ENCODE measurements at places on chromosomes 16 and 17.

- no peak for DNase-seq
These were observed 30.4 kb downstream of the CACNG1 start for GRCh38 chr17:67074781-67075180.

- DNase-seq = no peak
These were observed 218.8 kb downstream of the C16orf95 start for GRCh38 chr16:87098361-87098760.

DNA sequence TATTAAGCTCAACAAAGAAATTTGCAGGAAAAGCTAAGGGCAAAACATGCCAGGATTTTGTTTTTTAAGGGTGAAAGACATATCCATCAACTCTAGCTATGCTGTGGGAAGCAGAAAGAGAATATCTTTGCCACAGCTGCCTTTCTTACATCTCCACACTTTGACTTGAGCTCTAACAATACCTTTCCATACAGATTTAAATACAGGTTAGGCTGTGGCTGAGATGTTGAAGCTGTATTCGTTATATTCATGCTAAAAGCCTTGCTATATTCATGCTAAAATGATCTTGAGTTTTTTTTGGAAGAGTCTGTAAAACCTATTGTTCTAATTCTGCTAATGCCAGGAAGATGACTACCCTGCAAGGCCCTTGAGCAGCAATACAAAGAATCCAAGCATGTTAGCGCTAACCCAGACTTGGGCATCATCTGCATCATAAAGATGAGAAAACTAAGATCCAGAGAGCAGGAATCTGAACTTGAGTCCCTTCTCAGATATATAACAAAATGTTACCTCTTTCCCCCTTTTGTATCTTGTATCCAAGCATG lies 204.8 kb upstream of the C17orf78 start:
- DNase-seq = no peak

GRCh38 chr16:724188-725040 lies 1.8 kb downstream of the CCDC78 start:
- no peak for DNase-seq

DNA sequence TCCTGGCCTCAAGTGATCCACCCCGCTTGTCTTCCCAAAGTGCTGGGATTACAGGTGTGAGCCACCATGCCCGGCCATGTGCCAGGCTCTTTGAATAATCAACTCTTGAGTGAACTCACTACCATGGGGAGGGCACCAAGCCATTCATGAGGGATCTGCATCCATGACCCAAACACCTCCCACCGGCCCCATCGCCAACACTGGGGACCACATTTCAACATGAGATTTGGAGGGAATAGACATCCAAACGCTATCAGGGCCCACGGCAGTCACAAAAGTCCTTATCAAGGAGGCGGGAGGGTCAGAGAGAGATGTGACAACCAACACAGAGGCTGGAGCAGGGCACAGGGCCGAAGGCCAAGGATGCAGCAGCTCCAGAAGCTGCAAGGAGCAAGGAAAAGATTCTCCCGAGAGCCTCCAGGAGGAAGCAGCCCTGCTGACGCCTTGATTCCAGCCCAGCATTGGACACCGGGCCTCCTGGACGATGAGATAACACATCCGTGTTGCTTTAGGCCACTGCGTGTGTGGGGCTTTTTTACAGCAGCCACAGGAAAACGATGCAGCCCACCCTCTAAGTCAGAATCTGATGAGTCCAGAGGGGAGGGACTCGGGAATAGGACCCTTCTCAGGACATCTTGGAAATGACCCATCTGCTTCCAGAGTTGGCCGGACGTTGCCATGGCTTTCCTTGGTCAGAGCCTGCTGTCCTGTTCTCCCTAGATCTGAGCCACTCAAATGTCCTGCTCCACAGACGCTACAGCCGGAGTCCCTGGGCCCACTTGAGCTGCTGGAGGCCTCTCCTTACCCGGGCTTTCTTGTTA lies 47.3 kb upstream of the CMIP start:
- DNase-seq = no peak

- no peak for DNase-seq
These were observed 19.7 kb upstream of the NDUFAB1 start for GRCh38 chr16:23615805-23616204.

- no peak for DNase-seq
These were observed 11.3 kb upstream of the RASD1 start for GRCh38 chr17:17507465-17508011.

GRCh38 chr16:10828851-10829366 lies 10.3 kb upstream of the TVP23A start:
- DNase-seq = peak; percentile 53

GRCh38 chr17:7654832-7655540 lies 4.3 kb downstream of the ATP1B2 start:
- DNase-seq = no peak

DNA sequence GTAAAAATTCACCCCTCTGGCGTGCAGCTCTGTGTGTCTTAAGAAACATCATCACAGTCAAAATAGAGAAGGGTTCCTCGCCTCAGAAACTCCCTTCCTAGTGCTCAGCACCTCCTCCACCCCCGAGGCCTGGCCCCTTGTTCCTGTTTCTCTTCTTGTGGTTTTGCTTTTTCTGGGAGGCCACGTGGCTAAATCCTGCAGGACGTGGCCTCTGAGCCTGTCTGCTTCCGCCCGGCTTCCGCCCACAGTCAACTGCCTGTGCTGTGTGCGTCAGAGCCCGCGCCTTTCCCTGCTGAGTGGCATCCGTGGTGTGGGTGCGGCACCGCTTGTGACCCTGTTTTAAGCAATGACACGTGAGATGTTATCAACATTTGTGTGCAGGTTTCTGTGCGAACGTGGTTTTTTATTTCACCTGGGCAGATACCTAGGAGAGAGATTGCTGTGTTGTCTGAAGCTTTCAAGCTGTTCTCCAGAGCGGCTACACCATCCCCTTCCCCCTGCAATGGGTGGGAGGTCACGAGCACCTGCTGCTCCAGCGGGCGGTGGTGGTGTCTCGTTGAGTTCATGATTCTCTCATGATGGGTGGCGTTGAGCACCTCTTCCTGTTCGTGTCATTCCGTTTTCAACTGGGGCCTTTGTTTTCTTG lies 21.7 kb downstream of the ACSF3 start:
- DNase-seq = no peak

- DNase-seq = peak; percentile 77
These were observed at the start of gene CNTNAP1 for GRCh38 chr17:42681976-42682721. Gene CNTNAP1 (plus strand): TSS chr17:42682531. CDS start chr17:42682830, 299 bp downstream.

DNA sequence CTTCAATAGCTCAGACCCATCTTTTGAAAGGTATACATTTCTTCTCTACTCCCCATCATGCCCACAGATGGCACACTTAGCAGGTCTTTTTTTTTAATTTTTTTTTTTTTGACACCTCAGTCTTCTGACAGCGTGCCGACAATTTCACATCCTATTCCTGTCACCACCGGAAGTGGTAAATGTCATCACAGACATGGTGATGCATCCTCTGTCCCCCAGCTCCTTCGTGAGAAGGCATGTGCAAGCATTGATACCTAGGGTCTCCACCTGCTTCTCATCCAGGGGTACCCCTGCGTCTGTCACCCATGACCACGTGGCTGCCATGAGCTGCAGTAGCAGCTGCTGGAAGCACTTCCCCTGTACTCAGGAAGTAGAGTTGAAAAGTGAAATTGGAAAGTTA lies 35.6 kb downstream of the ELAC2 start:
- no peak for DNase-seq

DNA sequence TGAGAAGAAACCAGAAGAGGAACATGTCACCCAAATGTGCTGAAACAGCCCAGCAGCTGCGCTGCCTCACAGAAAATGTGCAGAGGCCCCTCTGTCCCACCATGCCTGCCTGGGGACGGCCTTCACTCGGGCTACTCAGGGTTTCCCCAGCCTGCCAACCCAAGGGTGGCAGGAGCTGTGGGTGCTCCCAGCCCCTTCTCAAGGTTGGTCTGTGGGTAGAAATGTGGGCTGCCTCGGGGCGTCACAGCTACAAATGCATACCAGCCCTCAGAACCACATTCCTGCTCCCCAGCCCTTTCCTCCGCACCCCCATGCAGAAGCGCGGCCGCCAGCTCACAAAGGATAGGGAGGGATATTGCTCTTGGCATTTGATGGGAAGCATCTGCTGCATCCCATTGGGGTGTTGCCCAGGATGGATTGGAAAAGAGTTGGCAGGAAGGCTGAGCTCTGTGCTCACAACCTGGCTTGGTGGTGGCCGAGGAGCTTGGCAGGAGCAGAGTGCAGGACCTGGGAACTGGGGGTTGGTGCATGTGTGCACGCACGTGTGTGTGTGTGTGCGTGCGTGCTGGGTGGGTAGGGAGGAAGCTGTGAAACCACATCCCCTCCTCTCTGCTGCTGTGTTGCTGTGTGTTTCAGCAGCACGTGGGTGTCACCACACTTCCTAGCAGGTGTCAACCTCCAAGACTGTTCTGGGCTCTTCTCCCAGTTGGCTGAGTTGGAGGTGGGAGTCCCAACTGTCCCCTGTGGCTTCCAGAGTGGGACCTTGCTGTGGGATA lies 304.4 kb downstream of the SEC14L1 start:
- DNase-seq = no peak

GRCh38 chr17:66523378-66524200 lies 221.2 kb downstream of the PRKCA start:
- no peak for DNase-seq

DNA sequence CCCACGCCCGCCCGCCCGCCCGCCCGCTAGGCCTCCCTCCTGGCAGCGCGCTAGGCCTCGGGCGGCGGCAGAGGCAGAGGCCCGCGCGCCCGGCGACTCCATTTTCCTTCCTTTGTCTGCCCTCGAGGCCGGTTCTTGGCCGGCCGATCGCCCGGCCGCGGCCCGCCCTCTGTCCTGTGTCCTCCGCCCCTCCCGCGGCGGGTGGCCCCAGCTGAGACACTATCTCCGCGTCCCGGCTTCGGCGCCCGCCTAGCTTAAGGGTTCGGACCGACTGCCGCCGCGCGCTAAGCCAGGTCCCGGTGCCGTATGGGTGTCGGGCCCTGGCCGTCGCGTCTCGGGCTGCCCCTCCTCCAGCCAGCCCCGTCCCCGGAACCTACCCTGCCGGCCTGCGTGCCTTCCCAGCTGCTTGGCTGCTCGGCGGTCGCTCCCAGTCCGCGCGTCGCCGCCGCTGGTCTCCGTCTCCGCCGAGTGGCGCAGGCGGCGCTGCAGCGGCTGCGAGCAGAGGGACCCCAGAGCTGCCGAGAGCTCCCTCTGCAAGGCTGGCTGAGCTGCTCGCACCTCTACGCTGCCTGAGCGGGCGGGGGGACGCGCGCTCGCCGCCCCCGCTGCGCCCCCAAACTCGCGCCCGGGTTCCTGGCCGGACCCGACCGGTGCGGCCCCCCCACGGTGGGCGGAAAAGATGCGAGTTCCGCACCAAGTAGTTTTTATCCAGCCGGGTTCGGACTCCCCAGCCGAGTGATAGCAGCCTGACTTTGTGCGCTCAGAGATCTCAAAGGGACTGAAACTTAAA lies 787 bp downstream of the CTCF start:
- peak; percentile 47 for DNase-seq

DNA sequence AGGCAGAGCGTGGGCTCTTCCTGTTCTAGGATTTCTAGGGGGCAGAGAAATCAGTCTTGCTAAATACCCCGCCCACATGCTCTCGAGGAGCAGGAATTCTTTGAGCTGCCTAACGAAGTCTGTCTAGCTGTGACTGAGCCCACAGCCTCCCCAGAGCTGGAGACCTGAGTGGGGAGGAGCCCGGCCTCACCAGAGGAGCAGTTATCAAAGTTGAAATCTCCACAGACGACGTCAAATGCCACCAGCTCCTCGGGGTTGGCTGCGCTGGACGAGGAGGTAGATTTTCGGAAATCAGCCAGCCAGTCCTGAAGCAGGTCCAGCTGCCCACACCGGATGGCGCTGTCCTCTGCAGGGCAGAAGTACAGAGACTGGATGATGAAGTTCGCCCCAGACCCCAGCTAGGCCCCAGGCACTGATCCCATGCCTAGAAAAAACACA lies 53.8 kb downstream of the PRMT7 start:
- DNase-seq = no peak
